ENCODE measurements at places on chromosomes 12 and 14.

DNA sequence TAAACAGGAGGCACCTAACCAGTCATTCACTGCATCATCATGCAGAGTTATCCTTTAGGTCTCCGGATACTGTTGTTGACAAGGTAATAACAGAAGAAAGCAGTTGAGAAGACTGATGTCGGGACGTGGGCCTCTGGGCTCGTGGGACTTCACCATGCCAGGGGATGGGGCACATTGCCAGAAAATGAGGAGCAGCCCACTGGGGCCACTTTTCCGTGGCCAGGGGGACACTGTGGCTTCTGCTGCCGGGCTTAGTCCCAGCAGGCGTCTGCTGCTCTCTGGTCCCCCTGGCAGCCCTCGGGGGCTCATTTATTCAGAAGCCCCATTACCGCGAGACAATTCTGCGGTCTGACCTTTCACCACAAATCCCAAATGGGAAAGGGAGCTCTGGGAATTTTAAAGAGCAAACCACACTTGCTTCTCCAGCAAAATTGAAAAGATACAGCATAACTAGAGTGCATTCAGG is 201.2 kb downstream of the DAD1 start:
- no peak for DNase-seq

- DNase-seq: no peak
Measured at GRCh38 chr12:127625176-127625771, 641.7 kb upstream of the TMEM132C start.

- DNase-seq: no peak
Measured at GRCh38 chr12:78494911-78495310, 369.7 kb upstream of the SYT1 start.

DNA sequence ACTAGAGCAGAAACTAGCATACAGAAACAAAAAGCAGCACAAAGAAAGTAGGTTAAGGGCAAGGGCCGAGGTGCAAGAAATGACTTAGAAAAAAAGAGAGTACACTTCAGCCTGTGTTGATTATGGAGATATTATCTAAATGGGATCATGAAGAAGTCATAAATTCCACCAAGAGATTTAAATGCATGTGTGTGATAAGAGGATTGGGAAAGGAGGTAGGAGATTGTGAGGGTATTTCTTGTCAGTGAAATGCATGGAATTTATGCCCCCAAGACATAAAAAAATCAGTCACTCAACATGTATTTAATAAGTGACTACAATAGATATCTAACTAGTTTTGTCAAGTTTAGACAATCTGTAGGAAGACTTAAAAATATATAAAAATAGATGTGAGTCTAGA is 976.2 kb upstream of the LRFN5 start:
- no peak for DNase-seq

All from T-helper 9 cell (primary cell).